ENCODE measurements at places on chromosomes 13 and 19.
A peak's percentile ranks its signal among the peaks of the same experiment; 100 is the strongest.

GRCh38 chr13:32956595-32956933, 59.7 kb upstream of the KL start:
- DNase-seq = peak; percentile 22

DNA sequence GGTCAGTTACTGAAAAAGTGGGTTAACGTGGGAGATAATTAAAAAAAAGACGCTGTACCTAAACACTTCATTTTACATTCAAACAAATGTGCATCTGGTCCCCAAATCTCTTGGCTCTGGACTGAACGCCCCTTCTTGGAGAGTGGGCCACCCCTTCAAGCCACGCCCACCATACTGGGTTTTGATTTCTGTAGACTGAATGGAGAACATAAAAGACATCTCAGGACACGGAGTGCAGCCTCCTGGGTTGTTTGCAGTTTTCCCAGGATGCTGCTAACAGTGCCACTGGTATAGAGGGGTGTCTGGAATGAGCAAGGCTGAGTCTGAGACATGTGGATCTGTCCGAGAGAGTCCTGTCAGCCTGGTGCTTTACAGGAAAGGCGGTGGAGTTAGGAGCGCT, 10.6 kb downstream of the TFDP1 start:
- no peak for DNase-seq

DNA sequence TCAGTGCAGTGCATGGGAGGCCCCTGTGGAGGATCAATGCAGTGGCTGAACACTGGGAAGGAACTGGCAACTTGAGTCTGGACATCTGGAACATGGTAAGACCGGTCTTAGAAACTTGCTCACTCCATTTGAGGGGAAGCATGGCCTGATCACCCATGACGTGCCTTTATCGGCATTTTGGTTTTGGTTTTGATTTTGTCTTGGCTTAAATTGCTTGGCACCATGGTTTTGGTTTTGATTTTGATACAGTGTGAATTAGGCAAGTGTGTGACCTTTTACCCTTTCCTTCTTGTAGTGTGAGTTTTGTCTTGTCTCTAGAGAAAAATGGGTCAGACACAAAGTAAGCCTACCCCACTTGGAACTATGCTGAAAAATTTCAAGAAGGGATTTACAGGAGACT, 77.3 kb downstream of the ZNF486 start:
- no peak for DNase-seq

DNA sequence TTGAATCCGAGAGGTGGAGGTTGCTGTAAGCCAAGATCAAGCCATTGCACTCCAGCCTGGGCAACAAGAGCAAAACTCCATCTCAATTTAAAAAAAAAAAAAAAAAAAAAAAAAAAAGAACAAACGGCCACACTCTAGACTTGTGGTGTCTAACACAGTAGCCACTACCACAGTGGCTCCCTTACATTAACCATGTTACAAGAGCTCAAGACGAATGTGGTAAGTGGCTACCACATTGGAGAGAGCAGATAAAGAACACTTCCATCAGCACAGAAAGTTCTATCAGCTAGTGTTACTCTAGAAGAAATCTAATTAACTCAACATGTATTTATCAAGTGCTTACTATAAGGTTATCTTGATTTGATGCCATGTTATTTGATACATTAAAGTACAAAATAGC, 11.5 kb downstream of the XPO4 start:
- DNase-seq = no peak

DNA sequence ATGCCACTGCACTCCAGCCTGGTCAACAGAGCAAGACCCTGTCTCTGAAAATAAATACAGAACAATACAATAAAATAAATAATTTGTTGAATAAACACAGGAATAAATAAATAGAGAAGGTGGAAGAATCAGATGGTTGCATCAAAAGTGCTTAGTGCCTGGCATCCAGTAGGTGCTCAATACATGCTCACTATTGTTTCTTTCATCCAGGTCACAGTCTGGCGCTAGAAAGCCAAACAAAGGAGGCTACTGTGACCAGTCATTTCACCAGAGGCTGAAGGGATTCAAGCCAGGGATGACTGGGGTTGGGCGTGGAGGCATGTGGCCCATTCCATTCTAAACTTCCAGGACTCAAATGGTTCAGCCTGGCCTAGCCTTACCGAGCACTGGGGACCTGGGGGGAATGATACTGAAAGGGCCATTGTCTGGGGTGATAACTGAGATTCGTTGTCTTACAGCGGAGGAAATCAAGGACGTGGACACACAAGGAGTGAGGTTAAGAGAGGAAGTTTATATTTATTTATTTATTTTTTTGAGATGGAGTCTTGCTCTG, 3.6 kb upstream of the NDUFB7 start:
- DNase-seq = no peak

DNA sequence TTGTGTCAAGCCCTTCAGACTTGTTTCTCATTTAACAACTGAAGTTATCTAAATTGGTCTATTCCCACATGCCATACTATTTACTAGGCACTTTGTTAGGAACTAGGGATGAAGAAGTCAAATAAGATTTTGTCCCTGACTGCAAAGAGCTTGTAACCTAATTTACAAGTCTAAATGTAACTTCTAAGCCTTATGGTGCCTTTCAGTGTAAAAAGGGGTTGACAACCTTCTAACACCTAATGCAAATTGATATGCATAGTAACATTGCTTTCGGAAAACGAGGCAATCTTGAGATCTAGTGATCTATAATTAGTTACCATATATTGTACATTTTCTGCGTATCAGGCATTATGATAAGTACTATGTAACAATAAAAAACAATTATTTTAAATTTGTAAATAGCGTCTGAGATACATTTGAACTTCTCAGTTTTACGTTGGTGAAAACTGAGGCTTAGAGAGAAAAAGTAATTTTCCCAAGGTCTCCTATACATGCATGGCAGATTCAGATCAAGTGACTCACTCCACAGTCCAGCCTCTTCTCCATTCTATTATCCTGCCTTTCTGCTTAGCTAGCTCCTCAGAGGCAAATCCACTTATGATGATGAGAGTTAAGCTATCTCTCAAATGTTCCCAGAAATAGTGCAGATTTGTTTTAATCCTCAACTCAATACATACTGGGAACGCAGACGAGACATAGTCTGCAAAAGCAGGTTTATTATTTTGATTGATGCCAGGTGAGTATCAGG, 764.9 kb upstream of the SLITRK5 start:
- DNase-seq = peak; percentile 1

DNA sequence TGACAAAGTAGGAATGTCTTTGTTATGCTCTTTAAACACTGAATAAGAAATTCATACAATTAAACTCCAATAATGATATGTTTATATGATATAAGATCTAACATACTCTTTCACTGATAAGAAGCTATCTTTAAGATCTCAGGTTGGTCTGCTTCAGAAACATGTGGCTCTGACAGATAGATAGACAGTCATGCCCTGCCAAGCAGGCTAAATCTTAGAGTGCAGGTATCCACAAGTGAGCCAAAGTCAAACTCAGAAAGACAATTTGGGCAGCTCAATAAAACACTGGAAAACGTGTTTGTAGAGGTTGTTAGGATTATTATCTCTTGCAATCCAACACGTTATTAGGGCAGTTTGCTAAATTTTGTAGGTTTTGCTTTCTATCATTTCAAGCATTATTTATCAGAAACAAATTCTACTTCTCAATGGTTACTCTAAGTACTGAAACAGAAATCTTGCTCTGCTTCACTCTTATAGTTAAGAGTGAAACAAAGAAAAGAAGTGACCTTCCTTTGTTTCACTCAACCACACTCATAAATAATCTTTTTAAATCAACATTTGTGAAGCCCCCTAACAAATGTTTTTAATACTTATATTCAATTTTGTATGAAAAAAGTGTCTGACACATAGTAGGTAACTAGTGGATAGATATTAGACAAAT, 1255.6 kb downstream of the DIAPH3 start:
- no peak for DNase-seq

GRCh38 chr19:13115936-13116281, 631 bp downstream of the TRMT1 start:
- DNase-seq = no peak

DNA sequence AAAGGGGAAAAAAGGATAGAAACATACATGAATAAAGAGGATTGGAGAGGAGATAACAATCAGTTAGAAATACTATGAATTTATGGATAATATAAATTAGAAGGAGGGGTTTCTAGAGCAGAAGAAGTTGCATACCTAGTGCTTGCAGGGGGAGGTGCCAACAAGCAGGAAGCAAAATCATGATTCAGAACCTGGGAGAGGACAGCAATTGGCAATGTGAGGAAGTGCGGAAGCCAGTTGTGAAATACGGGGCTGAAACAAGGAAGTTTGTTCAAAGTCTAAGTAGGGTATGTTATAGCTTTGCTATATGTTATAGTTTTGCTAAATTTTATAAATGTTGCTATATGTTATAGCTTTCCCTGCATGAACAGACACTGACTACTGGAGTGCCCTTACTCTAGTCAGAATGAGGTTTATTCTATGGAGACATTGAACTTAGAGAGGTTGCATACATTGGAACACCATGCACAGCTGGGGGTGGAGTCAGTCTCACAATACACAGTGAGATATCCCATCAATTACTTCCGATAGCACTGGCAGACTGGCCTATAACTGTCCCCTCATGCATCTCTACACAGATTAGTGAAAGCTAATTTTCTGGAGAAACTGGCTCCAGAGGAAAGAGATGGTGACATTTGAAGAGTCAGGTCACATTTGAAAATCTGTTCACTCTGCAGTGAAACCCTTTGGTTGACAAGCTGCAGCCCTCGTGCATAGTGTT, 92.1 kb downstream of the GPC6 start:
- peak; percentile 26 for DNase-seq

DNA sequence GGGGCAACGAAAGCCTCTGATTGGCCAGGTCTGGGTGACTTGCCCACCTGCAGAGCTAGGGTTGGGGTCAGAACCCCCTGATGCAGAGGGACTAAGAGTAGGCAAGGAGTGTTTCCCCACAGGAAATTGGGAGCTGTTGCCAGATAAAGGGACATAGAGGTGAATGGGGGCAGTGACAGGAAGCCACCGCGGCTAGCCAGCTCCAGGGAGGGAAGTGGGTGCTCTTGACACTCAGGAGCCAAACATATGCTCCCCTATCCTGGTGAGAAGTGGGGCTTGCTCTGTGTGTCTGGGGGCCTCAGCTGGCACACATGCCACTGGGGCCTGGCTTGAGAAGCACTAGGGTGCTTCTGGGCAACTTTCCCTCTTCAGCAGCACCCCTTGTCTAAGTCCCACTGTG, 26.0 kb downstream of the WDR88 start:
- no peak for DNase-seq

GRCh38 chr19:46674416-46675178, 13.6 kb upstream of the DACT3 start:
- DNase-seq = peak; percentile 11

DNA sequence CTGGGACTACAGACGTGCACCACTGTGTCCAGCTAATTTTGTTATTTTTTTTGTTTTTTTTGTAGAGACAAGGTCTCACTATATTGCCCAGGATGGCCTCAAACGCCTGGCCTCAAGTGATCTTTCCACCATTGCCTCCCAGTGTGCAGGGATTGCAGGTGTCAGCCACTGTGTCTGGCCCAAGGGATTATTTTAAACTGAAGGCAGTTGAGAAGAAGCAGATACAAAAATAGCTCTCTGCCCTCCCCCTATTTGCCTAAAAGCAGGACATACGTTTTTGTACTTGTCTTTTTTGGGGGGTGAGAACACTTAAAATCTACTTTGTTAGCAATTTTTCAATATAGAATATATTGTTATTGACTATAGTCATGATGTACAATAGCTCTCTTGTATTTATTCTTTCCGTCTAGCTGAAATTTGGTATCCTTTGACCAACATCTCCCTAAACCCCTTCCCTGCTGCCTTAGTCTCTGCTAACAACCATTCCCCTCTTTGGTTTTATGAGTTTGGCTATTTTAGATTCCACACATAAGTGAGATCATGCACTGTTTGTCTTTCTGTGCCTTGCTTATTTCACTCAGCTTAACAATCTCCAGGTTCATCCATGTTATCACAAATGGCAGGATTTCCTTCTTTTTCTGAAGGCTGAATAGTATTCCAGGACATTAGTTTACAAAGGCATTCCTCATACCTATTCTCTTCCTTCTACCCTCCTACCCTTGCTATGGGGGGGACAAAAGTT, 34.9 kb downstream of the ADGRE3 start:
- DNase-seq = no peak

GRCh38 chr13:78121459-78122348, 203.1 kb upstream of the EDNRB start:
- peak; percentile 57 for DNase-seq

DNA sequence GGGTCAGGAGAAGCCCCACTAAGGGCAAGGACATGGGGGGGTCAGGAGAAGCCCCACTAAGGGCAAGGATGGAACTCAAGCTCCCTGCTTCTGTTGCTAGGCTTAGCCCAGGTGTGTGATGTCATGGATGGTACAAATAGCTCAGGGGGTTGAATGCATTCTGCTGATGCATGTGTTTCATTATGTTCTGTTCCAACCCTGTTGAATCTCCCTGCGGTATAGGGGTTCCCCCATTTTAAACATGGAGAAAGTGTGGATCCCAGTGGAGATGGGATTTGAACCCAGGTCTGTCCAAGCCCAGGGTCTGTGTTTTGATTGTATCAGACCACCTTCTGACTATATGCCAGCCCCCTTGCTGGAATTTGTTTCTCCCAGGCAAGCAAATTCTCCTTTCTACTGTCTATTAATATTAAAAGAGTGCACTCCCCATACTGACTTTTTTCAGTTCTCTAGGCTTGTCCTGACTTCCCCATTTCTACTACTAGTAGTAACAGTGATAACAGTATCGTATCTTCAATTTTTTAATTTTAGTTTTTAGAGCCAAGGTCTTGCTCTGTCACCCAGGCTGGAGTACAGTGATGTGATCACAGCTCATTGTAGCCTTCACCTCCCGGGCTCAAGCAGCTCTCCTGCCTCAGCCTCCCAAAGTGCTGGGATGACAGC, 6.7 kb downstream of the ZNF865 start:
- DNase-seq = no peak

DNA sequence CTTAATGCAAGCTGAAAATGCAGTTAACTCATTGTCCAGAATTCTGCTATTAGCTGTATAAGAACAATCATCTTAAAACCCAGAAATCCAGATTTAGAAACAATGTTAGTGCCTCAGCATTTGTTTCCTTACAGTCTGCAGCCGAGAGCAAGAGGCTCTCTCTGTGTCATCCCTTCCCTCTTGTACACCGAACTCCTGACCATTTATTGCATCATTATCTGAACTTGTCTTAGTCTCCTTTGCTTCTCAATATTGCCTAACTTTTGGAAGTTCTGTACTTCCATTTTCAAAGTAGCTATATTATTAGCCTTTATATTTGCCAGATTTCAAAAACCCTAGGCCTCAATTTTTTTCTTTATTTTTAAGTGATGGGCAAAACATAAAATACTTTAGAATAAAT, 27.1 kb downstream of the RNASEH2B start:
- DNase-seq = peak; percentile 19

GRCh38 chr19:7013678-7014077, 7.6 kb downstream of the MBD3L2B start:
- no peak for DNase-seq
